ENCODE measurements at places on chromosomes 16 and 17.

GRCh38 chr17:6120351-6120750 lies 50.2 kb downstream of the WSCD1 start:
- DNase-seq, result no peak

DNA sequence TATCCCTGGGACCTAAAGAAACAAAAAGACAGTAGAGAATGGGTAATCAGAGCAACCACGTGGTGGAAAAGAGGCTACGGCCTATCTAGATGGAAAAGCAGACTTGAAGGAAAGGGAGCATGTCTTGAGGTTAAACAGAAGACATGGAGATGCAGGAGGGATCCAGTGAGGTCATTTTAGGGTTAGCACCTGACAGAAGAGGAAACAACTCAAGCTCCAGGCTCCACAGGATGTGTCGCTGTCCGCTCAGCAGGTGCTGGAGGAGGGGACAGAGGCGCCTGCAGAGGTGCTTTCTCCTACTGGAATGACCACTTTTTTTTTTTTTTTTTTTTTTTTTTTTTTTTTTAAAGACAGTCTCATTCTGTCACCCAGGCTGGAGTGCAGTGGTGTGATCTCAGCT lies 47.5 kb upstream of the CLEC3A start:
- DNase-seq, result no peak

DNA sequence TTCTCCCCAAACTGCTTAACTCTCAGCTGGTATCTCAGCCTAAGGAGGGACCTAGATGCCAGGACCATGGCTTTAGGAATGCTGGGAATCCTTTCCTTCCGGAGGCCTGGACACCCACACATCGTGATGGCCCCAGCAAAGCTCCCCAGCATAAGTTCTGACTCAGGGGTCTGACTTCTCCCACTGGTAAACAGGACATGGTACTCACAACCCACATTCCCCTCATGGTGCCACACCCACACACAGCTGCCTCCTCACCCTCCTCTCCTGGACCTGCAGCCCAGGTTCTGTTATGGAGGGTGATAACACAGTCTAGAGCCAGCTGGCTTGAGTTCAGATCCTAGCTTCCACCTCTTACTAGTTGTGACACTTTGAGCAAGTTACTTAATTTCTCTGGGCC lies 719 bp upstream of the RNF227 start:
- peak; percentile 60 for DNase-seq

DNA sequence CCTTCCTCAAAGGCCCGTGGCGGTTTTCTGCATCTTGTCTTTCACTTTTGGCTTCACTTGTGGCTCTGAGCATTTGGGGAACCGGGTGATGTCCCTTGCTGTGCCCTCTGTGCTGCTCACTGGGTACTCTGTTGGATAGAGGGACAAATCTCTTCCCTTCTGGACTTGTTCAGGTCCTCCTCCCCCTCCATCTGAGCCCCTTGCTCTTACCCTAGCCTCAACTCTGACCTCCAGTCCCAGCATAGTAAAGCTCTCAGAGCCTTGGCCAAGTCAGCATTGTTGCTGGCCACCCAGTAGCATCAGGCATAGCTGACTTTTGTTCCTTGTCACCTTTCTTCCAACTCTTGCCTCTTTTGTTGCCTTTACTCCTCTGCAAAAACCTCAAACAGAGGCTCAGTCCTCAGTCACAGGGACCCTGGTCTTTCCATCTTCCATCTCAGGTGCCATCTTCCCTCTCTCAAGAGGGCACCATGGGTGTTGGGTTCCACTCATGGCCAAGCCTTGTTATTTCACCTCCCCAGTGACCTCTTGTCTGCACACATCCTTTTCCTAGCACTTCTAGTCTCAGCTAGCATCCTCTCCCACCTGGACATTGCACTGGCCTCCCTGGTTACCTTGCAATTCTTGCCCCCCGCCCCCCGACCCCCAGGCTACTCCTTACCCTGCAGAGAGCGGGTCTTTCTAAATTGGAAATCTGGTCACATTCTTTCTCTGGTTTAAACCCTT lies 393 bp upstream of the PSMB10 start:
- no peak for DNase-seq

DNA sequence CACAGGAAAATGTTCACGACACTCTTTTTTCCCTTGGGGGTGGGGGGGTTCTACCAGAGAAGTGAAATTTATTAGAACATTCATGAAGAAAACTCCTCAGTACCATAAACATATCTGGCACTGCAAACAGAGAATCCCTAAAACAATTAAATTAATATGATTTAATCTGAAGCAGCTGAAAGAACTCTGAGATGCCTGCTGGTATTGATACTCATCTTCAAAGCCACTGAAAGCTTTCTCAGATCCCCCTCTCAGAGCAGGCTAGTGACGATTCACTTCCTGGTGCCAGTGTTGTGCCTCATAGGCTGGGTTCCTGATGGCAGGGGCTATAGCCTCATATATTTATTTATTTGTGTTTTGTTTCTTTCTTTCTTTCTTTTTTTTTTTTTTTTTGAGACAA lies 52.7 kb downstream of the MYH10 start:
- DNase-seq, result no peak

GRCh38 chr17:38730526-38731379 lies 612 bp downstream of the CISD3 start:
- DNase-seq, result peak; percentile 65

DNA sequence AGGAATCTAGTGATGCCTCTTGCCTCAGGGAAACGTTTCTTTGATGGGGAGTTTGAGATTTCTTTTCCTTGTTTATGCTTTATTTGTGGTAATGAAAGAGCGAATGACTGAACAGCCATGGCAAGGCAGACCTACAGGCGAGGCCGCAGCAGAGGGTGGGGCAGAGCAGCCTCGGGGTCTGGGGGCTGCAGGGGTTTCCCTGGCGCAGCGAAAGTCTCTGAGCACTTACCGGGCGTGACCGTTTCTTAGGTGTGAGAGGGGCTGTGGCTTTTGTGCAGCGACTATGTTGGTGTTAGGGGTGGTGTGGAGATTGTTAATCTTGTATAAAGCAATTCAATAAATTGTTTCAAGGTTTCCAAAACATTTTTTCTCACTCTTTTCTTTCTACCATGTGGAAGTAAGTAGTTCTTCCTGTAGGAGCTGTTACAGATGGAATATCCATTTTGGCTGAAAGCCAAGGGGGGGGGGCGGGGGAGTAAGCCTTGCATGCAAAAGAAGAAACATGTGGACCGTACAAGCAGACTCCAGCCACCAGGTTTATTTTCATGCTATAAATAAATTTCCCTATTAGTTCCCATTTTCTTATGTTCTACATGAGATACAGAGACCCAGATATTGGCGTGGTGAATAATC lies 34.8 kb downstream of the UBN1 start:
- peak; percentile 11 for DNase-seq

All from LHCN-M2 (cell line).